ENCODE measurements at places on chromosomes 12 and 14.
A peak's percentile ranks its signal among the peaks of the same experiment; 100 is the strongest.

- DNase-seq: no peak
- H3K4me1 ChIP-seq: no peaks in the 10 kb centered on the region
- H3K4me3 ChIP-seq: no peak overlapping the region
- H3K36me3 ChIP-seq: no peaks in the 10 kb centered on the region
- no peak overlapping the region for H3K27ac ChIP-seq
These were observed 226.9 kb downstream of the MON2 start for GRCh38 chr12:62693376-62694050.

GRCh38 chr14:24086193-24086955, 7.7 kb upstream of the PCK2 start:
- DNase-seq: no peak
- H3K27ac ChIP-seq: no peak overlapping the region
- no peaks in the 10 kb centered on the region for H3K27me3 ChIP-seq
- H3K4me3 ChIP-seq: no peak overlapping the region
- H3K36me3 ChIP-seq: no peaks in the 10 kb centered on the region

DNA sequence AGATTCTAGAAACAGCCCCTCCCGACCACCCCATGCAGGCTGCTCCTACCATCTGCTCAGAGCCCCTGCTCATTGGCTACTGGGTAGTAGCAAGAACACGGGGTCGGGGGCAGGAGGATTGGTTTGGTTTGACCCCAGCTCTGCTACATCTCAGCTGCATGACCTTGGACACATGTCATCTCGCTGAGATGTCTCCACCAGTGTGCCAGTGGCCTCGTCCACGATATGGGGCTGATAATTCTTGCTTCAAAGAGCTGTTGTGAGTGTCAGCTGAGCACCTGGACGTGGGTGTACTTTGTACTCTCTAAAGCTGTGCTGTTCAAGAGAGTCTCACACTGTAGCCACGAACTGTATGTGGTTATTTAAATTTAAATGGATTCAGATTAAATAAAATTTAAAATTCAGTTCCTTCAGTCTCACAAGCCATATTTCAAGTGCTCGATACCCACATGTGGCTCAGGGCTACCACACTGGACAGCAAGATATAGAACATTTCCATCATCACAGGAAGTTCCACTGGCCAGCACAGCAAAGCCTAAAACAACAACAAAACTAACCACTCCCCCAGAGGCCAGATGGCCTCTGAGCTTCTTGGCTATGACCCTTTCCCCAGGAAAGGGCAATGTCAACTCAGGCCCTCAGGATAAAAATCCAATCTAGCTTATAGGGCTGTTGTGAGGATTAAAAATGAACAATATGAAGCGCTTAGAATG, 18.6 kb downstream of the LTBP2 start:
- DNase-seq: no peak
- H3K36me3 ChIP-seq: no peaks in the 10 kb centered on the region
- no peak overlapping the region for H3K27ac ChIP-seq

DNA sequence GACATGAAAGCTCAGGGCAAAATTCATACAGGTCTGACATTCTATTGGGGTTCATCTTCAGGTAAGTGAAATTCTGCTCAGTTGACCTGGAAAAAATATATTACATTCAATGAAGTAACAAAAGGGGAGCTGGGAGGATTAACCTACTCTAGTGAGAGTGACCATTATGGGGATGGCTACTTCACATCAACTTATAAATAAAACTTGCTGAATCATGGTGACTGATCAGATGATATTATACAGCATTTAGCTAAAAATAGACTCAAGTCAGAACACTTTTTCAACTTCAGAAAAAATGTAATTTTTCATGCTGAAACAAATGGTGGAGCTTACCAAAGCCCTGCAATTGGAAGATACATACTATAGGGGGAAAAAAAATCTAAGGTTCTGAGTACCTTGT, 800.2 kb downstream of the FSCB start:
- no peak overlapping the region for H3K27ac ChIP-seq
- no peak for DNase-seq
- H3K4me1 ChIP-seq: no peaks in the 10 kb centered on the region

DNA sequence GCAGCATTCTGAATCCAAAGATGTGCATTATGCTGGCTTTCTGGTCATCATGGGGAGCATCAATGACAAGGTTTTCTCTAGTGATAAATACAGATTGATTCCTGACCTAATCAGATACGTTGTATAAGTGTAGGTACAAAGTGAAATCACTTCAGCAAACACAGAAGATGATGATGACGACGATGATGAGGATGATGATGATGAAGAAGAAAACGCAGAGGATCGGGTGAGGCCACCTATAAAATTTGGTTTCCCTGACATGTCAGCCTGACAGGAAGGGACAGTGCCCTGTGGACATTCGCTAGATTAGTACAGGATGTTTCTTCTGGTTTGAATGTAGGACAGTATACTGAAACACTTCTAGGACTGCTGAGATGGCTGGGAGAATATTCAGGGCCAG, 20.2 kb downstream of the RNF34 start:
- no peaks in the 10 kb centered on the region for H3K4me1 ChIP-seq
- peaks cover 51% of the 10 kb centered on the region for H3K36me3 ChIP-seq
- no peaks in the 10 kb centered on the region for H3K27me3 ChIP-seq
- no peak overlapping the region for H3K27ac ChIP-seq

- no peaks in the 10 kb centered on the region for H3K4me1 ChIP-seq
- no peak overlapping the region for H3K4me3 ChIP-seq
- no peak for DNase-seq
- no peak overlapping the region for H3K27ac ChIP-seq
These were observed 305.3 kb downstream of the ITPR2 start for GRCh38 chr12:26527682-26528081.

DNA sequence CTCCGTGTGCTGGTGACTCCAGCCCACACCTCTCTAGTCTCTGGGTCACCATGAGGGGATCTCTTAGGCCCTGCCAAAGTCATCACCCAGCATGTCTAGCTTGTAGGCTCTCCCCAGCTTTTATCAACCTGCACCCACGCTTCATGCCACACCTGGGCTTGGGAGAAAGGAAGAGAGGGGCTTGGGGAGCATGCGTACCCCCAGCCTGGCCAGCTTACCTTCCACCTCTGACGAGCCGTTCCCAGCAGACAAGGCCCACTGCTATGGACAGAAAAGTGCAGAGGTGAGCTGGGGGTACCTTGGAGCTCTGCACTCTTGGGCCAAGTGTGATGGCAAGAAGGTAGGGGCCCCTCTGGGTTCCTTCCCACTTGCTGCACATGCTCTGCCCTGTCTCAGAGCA, 1.7 kb downstream of the PGF start:
- H3K27me3 ChIP-seq: no peaks in the 10 kb centered on the region
- no peak for DNase-seq

- H3K27ac ChIP-seq: no peak overlapping the region
- no peaks in the 10 kb centered on the region for H3K36me3 ChIP-seq
- DNase-seq: no peak
- H3K27me3 ChIP-seq: no peaks in the 10 kb centered on the region
- H3K4me3 ChIP-seq: no peak overlapping the region
These were observed 175.1 kb downstream of the TTC7B start for GRCh38 chr14:90641168-90641567.

DNA sequence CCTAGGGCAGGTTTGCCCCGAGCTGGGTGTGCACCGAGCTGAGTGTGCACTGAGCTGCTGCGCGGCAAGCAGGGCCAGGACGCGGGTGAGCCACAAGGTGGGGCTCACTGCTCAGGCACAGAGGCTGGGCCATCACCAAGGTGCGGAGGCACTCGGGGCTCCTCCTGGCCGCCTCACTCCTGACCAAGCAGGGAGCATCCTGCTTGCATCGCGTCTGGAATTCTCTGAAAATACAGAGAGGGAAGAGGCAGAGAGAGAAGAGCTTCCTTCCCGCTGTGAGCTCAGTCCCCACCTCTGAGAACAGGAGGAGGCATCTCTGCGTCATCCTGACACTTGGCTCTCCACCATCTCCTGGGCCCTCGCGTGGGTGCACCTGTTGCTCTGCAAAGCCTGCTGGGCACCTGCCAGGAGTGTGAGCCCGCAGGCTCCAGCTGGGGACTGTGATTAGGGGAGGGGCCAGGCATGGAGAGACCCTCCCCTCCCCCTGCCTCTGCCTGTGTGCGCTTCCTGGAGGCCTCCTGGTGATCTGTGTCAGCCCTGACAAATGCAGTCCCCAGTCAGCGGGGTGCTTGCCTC, 116.3 kb downstream of the GLT1D1 start:
- no peak overlapping the region for H3K4me3 ChIP-seq
- no peak overlapping the region for H3K27ac ChIP-seq
- no peaks in the 10 kb centered on the region for H3K36me3 ChIP-seq
- no peaks in the 10 kb centered on the region for H3K27me3 ChIP-seq

DNA sequence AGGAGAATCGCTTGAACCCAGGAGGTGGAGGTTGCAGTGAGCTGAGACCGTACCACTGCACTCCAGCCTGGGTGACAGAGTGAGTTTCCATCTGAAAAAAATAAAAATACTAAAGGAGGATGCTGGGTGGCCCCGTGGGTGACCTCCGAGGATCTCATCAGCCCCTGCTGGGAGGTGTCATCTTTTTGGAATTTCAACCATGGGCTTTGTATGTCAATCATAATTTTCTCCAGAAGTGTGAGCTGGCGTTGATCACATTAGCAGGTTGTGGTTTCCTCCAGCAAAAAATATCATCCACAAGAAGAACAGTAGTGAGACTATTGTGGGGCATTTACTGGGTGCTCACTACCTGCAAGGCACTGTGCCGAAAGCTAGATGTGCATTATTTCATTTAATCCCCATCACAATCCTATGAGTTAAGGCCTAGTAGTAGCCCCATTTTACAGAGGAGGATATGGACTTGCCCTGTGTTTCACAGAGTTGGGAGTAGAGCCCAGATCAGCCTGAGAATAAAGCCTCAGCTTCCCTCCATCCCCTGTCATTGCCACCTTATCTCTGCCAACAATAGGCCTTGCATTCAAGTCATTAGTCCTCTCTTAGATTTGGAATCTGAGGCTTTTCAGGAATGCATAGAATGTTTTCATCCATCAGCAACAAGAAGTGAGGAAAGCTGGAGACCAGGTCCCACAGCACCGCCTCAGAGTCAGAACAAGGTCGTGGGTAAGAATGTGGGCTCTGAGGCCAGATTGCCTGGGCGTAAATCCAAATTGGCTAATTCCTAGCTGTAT, 39.8 kb downstream of the SVOP start:
- no peaks in the 10 kb centered on the region for H3K27me3 ChIP-seq
- no peaks in the 10 kb centered on the region for H3K36me3 ChIP-seq
- H3K27ac ChIP-seq: no peak overlapping the region
- H3K4me1 ChIP-seq: no peaks in the 10 kb centered on the region
- no peak overlapping the region for H3K4me3 ChIP-seq
- no peak for DNase-seq

GRCh38 chr14:43184540-43184939, 1322.5 kb downstream of the FSCB start:
- H3K27ac ChIP-seq: no peak overlapping the region
- H3K27me3 ChIP-seq: no peaks in the 10 kb centered on the region
- H3K36me3 ChIP-seq: no peaks in the 10 kb centered on the region
- no peak overlapping the region for H3K4me3 ChIP-seq

DNA sequence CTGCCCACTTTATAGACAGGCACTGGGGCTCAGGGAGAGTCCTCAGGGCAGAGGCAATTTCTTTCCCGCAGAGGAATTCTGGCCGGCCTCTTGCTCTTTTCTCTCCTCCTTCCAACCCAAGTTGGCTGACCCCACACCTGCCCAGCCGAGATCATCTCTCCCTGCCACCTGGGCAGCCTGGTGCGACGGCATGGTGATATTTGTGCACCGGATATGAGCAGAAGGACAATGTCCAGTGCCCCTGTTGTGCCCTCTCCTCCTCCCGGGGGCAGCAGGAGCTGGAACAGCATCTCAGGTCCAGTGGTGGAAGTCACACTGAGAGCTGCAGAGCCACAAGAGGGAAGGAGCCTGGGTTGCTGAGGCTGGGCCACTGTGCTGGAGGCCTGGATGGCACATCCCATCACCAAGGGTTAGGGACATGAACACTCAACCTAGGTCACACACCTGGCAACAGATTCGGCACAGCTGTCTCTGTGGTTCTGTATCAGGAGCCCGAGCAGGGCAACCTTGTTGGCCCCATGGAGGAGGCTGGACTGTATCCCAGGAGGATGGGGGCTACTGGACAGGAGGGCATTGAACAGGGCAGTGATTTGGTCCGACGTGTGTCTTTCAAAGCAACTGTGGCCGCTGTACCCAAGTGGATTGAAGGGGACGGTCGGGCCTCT, 57.7 kb upstream of the DIO3 start:
- H3K4me3 ChIP-seq: no peak overlapping the region
- H3K36me3 ChIP-seq: no peaks in the 10 kb centered on the region
- H3K4me1 ChIP-seq: no peaks in the 10 kb centered on the region
- no peaks in the 10 kb centered on the region for H3K27me3 ChIP-seq

GRCh38 chr12:120496413-120497340, 764 bp downstream of the DYNLL1 start:
- H3K36me3 ChIP-seq: peaks cover 16% of the 10 kb centered on the region
- no peak for DNase-seq
- 0 out of 2 replicates have a peak, but pooled peaks cover 9% of the 10 kb centered on the region for H3K4me1 ChIP-seq
- peak overlapping the region; percentile 92 for H3K27ac ChIP-seq

DNA sequence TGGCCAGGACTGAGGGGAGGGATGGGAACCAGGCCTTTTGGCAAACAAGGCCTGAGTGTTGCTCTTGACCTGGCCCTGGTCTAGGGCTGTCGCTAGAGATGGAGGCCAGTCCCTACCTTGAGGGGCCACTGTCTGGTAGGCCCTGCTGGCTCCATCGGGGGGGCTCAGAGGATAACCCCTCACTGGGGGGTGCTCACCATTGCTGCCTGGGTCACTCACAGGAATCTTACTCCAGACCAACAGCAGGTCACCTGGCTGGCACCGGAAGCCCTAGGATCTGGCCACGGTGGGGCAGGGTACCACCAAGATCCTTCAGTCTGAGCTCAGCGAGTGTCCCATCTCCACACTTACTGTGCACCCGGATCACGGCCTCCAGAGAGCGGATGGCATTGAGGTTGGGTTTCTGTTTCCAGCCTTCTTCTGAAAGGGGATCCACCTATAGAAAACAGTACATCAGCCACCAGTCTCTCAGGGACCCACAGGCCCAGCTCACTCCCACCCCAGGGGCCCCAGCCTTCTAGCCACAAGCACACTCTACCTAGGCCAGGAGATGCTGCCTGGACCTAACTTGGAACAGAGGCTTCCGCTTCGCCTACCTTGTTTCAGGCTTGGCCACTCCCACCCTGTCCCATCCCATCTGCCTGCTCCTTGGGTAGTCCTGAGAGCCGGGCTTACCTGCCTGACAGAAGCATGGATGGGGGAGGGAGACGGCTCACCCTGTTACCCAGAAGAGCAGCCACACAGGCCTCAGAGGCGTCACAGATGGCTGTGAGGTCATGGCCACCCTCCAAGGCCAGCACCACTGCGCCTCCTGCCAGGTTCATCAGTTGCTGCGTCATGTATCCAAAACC, 12.2 kb downstream of the SLC48A1 start:
- H3K27ac ChIP-seq: no peak overlapping the region
- no peak overlapping the region for H3K4me3 ChIP-seq
- DNase-seq: no peak
- peaks cover 28% of the 10 kb centered on the region for H3K36me3 ChIP-seq
- no peaks in the 10 kb centered on the region for H3K27me3 ChIP-seq

Measured in HCT116 (cell line).